ENCODE measurements at places on chromosomes 5 and 9. TPM values are rescaled to one million over a fixed set of nuclear protein-coding genes. Genes with fewer than 3 reads are reported as not detected.

DNA sequence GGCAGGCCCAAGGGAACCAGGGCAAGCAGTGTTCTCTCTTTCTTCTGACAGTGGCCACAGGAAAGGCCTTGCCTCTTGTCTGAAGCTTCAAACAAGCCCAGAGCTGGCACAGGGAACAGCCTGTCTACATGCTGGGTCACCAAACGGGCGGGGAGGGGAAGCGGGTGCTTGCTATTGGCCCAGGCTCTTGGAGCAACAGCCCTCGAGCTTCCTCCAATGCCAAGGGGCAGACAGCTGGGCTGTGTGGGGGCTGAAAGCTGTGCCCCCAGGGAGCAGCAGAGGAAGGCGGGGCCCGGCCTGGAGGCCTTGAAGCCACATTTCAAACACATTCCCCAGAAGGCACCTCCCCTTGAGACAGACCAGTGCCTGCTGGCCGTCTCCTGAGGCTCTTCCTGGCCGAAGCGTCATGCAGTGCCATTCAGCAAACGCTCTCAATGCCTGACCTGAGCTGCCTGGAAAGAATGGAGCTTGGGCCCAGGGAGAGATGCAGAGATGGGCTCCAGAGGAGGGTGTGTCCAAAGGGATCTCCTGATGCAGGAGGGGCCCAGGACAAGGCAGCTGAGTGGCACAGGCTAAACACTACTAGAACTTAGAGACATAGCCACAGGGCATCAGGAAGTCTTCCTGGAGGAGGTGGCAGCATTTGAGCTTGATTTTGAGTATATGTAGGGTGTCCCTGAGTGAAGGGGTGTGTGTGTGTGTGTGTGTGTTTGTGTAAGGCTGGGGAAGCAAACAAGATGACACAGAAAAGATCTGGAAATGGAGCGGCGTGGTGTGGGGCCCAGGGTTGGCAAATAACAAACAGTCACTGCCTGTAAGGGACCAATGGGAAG, 2.5 kb downstream of the FIBCD1 start:
- DNase-seq, result peak; percentile 18

DNA sequence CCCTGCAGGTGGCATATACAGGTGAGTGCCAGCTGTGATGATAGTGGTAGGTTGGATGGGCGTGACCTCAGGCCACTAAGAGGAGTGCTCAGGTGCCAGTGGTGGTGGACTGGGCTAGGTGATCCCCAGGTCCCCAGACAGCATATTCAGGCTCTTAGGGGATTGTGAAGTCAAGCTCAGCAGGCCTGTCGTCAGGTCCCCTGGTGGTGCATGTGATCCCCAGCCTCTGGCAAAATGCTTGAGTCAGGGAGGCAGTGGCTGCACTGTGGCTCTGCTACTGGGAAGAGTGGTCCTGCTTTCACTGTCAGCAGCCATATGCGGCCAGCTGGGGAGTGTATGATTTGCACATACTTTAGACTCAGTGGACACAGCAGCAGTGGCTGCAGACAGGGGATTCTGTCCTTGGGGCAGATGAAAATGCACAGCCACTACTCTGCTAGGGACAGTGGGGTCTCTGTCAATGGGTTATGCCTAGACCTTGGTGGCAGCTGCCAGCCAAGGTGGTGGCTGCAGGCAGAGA, 31.6 kb upstream of the CTSL start:
- DNase-seq, result no peak

- no peak for DNase-seq
Measured at GRCh38 chr5:127417528-127417927, 99.9 kb upstream of the PRRC1 start.

GRCh38 chr9:37379835-37380234, 42.7 kb upstream of the GRHPR start:
- no peak for DNase-seq

- peak; percentile 35 for DNase-seq
Measured at GRCh38 chr9:35948901-35949318, 9.0 kb downstream of the OR2S2 start.

- DNase-seq, result no peak
Measured at GRCh38 chr5:75524071-75524470, 12.4 kb downstream of the POLK start.

- DNase-seq, result no peak
Measured at GRCh38 chr5:97096191-97096590, 46.2 kb downstream of the LIX1 start.

DNA sequence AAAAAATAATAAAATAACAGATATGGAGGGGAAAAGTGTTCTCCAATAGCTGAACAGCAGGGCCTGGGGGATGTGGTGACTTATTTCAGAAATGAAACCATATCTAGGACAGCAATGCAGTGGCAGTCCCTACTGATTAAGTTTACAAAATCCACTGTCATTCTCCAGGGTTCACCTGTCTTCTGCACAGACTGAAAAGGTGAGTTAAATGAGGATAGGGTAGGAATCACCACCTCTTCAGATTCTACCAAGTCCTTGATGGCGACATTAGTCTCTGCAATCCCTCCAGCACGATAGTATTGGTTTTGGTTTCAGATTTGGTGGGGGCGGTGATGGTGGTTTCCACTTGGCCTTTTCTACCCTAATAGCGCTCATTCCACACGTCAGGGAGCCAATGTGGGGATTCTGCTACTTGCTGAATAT, 32.3 kb upstream of the NPM1 start:
- DNase-seq, result no peak

DNA sequence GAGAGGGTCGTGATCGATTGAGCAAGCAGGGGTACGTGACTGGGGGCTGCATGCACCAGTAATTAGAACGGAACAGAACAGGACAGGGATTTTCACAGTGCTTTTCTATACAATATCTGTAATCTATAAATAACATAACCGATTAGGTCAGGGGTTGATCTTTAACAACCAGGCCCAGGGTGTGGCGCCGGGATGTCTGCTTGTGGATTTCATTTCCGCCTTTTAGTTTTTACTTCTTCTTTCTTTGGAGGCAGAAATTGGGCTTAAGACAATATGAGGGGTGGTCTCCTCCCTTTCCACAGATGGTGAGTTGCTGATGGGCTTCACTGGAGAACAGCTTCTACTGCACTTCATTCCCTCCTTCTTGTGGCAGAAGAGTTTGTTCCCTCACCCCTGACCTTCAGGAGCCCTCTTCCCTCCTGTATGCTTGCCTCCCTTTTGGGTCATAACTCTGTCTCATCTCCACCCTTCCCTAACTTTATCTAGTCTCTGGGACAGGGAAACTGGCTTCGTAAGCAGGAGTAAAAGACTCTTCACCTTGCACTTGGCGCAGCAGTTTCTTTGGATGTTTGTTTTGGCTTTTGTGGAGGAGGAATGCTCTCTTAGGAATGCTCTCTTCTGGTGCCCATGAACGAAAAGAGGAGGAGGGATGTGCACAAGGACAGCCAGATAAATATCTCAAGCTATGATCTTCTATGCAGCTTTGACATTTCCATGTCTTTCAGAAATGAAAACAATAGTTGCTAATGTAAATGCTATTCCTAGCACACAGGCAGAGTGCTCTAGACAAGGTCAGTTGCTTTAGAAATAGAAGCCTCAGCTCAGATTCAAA, 139.8 kb upstream of the RPS23 start:
- DNase-seq, result no peak

DNA sequence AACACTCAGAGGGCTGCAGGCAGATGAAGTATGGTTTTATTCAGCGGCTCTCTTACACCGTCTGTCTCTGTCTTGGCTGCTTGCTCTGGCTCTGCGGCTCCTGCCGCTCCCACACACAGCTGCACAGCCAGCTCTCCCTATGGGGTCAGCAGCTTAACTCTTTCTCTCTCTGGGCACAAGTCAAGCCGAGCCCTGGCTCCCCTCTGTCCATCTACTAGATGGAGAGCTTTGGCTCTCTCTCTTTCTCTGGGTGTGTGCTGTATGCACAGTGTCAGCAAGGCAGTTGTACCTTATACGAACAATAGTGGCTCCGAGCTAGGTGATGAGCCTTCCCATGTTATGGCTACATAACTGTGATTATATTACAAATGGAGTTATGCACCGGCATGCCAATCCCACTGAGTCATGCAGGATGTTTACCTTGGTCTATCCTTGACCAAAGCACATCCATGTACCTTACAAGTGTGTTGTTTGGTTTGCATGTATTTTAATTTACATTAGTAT, 19.3 kb upstream of the PPP2CA start:
- no peak for DNase-seq

The AQP3 gene
- total RNA-seq, result 7.1 TPM
